HT1080 (cell line): ENCODE measurements at places on chromosomes 12 and 14.

GRCh38 chr14:74596741-74597450 is 15.1 kb downstream of the LTBP2 start:
- DNase-seq, result no peak

GRCh38 chr12:21906919-21907493 is 34.2 kb downstream of the ABCC9 start:
- no peak for DNase-seq

DNA sequence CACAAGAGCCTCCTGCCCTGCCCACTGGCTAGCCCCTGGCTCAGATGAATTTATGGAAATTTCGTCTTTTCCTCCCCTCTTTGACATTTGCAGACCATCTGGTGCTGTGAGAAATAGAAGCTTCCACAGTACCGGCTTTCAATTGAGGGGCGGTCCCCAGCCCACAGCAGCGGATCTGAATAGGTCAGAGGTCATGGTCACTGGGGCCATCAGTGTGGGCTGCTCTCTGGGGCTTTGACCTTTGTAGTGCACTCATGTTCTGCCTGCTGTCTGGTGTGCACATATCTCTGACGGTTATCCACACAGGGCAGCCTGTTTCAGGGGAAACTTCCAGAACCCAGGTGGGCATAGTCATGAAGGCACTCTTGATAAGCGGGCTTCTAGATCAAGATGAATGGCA is 2.5 kb upstream of the RFLNA start:
- DNase-seq, result no peak

DNA sequence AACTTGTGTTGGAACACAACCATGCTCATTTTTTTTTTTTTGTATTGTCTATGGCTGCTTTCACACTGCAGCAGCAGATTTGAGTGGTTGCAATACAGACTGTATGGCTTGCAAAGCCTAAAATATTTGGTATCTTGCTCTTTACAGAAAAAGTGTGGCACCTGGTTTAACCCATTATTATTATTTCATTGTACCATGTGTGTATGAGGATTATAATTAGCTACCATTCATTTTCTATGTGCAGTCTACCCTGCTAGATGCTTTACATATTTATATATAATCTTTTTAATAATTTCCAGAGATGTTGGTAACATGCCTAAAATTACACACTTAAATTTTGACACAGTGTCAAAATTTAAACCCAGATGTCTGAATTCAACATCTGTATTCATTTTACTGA is 37.7 kb downstream of the SPATS2 start:
- no peak for DNase-seq

- DNase-seq, result no peak
These were observed 30.1 kb downstream of the P2RX2 start for GRCh38 chr12:132648616-132649225.

- no peak for DNase-seq
These were observed 5.5 kb upstream of the HDAC7 start for GRCh38 chr12:47825173-47825639.

- no peak for DNase-seq
These were observed 327.2 kb downstream of the BTG1 start for GRCh38 chr12:91818227-91819131.

DNA sequence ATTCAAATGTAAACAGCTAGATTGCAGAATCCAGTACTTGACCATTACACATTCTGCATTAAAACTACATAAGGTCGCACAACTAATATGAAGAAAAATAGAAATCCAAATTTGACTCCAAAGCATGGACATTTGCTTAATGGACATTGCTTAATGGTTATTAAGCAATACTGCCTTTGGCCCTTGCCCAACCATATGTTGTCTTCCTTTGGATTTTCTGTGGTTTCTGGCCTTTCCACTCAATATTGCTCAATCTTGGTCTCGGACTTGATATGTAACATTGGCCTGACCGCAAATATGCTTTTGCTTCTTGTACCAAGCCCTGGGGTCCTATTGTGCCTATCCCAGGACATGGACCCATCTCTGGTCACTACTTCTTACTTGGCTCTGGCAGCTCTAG is 67.2 kb downstream of the PTPRR start:
- no peak for DNase-seq

DNA sequence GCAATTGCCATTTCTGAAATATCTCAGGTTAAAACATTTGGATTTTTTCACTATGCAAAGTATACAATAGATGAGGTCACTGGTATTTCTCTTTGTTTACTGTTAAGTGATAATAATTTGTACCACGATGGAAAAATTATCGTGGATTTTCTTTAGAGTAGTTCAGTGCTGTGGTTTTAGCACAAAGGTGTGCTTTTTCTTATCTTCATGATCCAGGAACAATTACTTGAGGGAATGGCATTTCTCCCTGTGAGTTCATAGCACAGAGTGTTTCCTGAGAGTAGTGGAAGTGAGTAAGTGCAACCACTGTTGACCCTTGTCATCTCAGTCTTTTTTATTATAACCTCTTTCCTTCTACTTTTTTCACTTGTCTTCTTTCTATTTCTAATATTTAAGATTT is 86.8 kb downstream of the FGD4 start:
- DNase-seq, result peak; percentile 26

DNA sequence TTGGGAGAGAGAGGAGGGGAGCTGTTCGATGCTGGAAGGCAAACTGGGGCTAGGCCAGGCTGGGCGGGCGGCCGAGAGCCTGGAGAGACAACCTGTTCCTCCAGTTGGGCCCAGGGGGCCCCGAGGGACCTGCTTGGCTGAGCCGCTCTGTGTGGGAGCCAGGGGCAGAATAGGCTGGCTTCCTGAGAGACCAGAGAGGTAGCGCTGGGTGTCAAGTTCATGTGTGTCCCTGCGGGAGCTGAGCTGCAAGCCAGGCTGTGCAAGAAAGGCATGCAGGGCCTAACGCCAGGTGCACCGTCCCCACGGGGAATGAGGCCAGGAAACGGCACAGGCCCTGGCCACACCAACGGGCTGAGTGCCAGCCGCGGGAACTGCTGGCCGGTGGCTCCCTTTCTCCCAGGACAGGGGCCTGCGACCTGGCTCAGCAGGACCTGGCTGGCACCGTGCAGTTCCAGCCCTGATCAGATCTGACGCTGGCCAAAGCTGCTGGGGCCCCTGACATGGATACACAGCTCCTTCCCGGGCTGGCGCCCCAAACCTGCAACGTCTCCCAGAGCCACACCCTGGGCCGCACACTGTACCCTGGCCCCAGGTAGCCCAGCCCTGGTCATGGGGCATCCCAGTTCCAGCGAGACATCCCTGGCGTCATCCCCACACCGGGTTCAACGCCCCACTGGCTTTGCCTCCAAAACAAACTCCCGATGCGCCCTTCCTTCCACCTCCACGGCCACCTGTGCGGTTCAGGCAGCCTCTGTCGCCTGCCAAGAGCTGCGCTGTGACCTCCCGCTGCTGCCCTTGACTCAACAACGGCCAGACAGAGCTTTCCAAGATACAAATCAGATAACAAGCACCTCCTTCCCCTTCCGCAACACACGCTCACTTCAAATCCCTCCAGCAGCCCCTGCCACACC is 65.0 kb downstream of the RFLNA start:
- no peak for DNase-seq

- no peak for DNase-seq
These were observed 361.3 kb upstream of the SFSWAP start for GRCh38 chr12:131349397-131350127.

- no peak for DNase-seq
These were observed 498 bp downstream of the GMFB start for GRCh38 chr14:54488318-54488645.

- no peak for DNase-seq
These were observed 17.8 kb downstream of the NELL2 start for GRCh38 chr12:44858226-44858855.

GRCh38 chr14:65411656-65412031 is 886 bp upstream of the FUT8 start:
- peak; percentile 94 for DNase-seq

- DNase-seq, result no peak
These were observed 15.7 kb upstream of the PALS1 start for GRCh38 chr14:67225523-67225922.

DNA sequence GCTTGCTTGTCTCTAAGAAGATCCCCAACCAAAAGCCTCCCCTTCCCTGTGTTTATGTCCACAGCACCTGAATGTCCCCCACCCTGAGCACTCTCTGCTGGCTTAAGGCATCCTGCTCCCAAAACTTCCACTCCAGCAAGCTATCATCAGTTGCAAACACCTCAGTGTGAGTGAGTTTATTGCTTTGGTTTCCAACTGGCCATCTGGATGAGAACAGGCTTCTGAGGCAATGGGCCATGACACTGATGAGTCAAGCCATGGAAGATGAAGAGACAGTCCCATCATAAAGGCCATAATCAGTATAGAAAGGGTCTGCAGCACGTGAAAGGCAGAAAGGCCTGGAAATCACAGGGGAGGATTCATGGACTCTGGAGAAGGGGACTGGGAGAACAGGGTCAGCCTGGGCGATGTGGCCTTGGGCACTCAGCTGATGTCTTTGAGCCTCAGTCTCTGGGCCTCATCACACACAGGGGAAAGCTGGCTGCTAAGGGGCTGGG is 12.8 kb downstream of the CMKLR1 start:
- DNase-seq, result no peak

DNA sequence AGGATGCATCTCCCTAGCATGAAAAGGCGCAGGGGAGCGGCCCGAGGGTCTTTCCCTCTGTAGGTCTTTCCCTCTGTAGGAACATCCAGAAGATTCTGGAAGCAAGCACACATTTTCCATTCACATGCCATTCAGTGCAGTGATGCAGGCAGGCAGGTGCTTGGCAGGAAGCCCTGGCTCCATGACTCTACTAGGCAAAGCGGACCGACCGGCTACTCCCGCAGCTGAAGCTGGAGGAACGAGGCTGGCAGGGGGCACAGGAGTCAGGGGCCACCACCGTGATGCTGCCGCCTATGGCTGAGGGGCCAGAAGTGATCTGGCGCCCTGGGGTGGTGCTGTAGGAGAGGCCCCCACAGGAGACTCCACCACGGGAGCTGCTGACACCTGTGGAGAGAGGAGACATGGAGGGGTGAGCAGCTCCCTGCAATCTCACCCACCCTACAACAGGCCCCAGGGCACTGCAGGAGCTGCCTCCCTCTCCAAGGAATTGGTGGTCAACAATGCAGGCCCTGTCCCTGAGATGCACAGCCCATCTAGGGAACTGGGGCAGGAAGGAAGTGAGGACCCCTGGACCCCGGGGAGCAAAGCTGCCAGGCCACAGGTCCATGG is 6.5 kb downstream of the KRT85 start:
- DNase-seq, result no peak

DNA sequence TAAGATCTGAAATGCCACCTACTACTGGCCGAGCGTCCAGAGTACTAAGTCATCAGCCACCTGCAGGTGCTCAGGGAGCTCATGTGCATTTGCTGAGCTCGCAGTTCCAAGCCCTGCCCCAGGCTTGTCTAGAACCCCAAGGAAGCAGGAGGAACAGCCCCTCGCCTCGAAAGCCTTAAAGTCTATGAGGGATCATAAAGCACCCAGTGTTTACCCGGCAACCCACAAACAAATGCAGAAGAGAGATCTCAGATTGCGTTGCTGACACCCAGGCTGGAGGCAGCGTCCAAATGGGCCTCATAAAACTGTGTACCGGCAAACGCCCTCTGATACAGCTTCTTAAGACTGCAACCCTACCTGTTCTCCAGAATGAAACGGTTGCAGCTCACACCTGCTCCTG is 6.8 kb downstream of the KDM2B start:
- no peak for DNase-seq

- no peak for DNase-seq
These were observed 272.4 kb downstream of the ALX1 start for GRCh38 chr12:85552461-85552860.

DNA sequence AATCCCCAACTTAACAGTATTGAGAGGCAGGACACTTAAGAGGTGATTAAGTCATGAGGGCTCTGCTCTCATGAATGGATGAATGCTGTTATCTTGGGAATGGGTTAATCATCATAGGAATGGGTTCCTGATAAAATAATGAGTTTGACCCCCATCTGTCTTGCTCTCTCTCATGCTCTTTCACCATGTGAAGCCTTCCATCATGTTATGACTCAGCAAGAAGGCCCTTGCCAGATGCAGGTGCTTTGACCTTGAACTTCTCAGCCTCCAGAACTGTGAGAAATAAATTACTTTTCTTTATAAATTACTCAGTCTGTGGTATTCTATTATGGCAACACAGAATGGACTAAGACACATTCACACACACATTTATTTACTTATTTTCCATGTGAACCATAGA is 89.0 kb upstream of the PPM1H start:
- DNase-seq, result no peak

GRCh38 chr14:100761481-100761880 is 34.8 kb downstream of the DLK1 start:
- peak; percentile 57 for DNase-seq

DNA sequence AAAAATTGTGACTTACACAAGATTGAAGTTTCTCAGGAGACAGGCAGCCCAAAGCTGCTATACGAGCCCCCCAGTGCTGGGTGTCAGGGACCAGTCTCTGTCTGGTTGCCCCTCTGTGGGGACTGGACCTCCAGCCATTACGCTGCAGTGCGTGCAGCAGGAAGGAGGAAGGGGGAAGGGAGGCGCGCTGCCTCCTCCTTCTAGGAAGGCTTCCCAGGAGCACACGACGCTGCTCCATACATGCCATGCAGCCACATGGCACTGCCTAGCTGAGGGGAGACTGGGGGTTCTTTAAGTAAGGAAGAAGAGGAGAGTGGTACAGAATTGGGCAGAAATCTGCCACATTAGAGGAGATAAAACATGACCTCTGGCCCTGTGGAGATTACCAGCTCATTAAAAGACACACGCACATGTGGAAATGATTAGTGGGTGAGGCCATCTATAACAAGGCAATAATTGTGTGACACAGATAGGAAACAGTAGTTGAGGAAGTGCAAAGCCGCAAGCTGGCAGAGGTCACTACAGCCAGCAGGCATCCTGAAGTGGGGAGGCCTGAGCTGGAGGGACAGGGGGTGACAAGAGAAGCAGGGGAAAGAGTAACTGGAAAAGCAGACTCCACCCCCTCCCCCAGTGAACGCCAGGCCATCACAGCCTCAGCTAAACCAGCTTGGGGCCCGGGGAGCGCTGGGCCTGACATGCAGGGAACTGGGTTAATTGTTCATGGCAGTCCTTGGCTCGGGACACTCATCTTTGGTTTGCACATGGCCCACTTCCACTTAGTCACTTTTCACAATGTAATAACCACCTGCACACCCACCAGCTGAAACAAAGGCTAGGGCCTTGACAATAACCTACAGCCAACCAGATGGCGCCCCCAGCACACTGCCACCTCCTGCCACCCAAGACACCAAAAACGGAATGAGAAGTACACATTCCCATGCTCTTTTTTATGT is 39.6 kb downstream of the CCDC88C start:
- peak; percentile 13 for DNase-seq

DNA sequence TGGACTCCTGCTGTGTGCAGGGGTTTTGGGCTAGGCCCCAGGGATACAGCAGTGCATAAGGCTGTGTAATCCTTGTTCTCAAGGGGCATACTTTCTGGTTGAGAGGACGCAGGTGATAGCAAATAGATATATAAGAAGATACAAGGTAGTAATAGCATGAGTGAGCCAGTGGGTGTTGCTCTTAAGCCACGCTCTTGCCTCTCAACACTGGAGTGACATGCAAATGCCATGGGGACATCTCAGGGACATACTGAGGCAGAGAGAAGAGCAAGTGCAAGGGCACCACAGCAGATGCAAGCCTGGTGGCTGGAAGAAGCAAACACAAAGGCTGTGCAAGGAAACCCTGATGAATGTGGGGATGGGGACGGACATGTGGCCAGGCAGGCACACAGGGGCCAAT is 223.3 kb downstream of the CHST11 start:
- no peak for DNase-seq
